ENCODE measurements at places on chromosomes 2 and 18.

DNA sequence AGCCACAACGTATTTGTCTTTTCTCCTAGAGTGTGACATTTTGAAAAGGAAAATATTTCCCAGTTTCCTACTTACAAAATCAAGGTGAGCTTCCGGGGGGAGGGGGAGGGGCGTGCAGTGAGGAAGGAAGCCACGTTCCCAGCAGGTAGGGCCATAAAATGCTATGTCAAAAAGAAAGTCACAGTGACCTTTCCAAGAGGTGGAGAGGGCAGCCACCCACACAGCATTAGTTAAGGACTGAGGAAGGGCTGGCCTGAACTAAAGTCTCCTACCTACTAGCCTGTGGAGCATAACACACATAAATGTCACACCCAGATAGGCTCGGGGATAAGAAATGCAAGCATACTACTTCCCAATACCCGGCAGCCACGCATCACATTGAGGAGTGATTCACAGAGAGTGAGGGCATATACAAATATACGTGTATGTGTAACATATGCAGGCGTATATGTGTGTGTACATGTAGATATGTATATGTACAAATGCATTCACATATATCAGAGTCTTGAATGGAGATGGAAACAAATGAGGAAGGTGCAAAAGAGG, 191.1 kb downstream of the STK39 start:
- no peak for DNase-seq

GRCh38 chr18:67599277-67599676, 82.8 kb upstream of the DSEL start:
- no peak for DNase-seq

DNA sequence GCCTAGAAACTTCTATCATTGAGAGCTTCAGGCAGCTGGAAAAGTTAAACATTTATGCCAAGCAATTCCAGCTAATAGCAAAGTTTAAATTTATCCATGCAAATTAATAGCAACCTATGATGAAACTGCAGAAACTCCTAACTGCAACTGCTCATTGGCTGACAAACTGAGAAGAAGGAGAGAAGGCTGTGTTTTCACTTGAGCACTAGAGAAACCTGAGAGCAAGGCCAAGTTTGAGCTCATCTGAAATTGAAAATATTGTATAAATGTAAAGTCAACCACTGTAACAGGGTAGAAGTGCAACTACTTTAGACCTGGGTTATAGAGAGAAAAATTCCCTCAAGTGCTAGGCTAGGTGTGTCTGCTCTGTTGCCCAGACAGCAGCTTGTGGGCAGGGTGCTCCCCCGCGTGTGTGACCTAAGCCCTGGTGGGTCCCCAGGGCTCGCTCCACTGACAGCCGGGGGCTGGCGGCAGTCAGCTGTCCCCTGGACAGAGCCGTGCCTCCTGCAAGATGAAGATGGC, 50.2 kb downstream of the CABYR start:
- DNase-seq: no peak

- DNase-seq: no peak
These were observed 4.4 kb downstream of the BCL2 start for GRCh38 chr18:63315131-63315662.

DNA sequence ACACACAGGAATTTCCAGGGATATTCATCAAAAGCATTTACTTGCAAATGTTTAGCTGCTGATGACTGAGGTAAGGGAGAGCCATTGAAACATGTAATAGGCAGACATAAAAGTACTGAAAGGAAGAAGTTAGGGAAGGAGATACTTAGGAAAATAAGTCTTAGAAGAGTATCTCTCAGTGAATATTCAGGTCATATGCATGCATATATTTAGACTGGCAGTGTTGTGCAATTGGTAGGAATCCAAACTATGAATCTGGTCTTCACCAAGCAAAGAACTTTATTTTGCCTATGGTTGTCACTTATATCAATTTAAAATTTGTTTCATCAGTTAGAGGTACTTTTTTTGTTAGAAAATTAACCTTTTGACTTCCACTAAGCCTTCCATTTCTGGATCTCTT, 1490.7 kb downstream of the SUCLG1 start:
- no peak for DNase-seq
